ENCODE measurements at places on chromosomes 13 and 19. TPM values are rescaled to one million over a fixed set of nuclear protein-coding genes. Genes with fewer than 3 reads are reported as not detected.
A peak's percentile ranks its signal among the peaks of the same experiment; 100 is the strongest.

DNA sequence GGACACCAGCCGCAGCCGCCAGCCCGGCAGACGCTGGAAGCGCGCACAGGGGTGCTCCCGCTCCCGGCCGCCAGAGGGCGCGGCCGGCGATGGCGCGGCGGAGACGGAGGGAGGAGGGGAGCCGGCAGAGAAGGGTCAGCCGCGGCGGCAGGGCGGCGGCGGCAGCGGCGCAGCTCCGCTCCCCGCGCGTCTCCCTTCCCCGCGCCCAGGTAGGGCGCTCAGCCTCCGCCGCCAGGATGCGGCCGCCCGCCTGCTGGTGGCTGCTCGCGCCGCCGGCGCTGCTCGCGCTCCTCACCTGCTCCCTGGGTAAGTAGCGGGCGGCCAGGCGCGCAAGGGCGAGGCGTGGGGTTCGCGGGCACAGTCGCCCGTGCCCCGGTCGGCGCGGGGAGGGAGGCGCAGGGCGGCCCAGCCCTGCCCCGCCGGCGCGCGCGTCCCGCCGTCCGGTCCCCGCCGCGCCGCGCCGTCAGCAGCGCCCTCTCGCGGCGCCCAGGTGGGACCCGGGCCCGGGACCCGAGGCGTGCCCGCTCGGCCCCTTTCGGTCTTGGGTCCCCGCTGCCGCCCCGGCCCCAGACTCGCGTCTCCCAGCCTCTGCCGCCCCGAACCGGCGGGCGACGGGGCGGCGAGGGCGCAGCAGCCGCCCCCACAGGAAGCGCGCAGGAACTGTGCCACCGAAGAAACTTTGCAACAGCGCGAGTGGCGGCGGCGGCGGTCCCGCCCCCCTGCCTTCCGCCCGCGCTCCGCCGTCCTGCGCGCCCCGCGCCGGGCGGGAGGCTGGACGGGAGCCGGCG lies at the start of gene B3GLCT:
B3GLCT (plus strand) TSS at position 127 of the 788 bp plus-strand sequence; CDS start at position 237, 110 bp downstream.
- peak; percentile 83 for DNase-seq

DNA sequence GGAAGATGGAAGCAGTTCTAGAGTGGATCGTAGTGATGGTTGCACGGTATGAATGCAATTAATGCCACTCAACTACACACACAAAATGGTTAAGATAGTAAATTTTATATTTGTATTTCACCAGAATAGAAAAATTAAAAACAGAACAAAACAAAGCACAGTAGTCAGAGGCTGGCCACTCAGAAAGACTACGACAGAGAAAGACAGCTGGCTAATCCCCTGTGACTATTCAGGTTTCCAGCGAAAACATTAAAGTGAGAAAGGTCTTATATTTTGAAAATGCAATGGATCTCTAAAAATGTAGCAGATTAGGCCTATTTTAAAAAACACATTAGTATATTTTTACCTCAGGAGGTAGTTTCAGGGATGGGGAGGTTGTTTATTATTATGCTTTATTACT lies 131.3 kb upstream of the POSTN start:
- DNase-seq: no peak

- DNase-seq: no peak
Measured at GRCh38 chr19:43842007-43842406, 14.9 kb downstream of the ZNF283 start.

GRCh38 chr13:47853236-47853635 lies 147.8 kb downstream of the SUCLA2 start:
- DNase-seq: no peak

The COL4A2 gene
- 554 TPM for polyA plus RNA-seq

The EBI3 gene
- 0.84 TPM for polyA plus RNA-seq

The ZNF723 gene
- 0.15 TPM for polyA plus RNA-seq

The PEG3 gene
- polyA plus RNA-seq: 64.2 TPM

The SIGLEC5 gene
- 0.26 TPM for polyA plus RNA-seq

All from renal pelvis (tissue), 12 donors.